ENCODE measurements at places on chromosomes 4 and X.
A peak's percentile ranks its signal among the peaks of the same experiment; 100 is the strongest.

- DNase-seq: no peak
Observed at GRCh38 chrX:1305411-1305810, 31.2 kb upstream of the IL3RA start.

DNA sequence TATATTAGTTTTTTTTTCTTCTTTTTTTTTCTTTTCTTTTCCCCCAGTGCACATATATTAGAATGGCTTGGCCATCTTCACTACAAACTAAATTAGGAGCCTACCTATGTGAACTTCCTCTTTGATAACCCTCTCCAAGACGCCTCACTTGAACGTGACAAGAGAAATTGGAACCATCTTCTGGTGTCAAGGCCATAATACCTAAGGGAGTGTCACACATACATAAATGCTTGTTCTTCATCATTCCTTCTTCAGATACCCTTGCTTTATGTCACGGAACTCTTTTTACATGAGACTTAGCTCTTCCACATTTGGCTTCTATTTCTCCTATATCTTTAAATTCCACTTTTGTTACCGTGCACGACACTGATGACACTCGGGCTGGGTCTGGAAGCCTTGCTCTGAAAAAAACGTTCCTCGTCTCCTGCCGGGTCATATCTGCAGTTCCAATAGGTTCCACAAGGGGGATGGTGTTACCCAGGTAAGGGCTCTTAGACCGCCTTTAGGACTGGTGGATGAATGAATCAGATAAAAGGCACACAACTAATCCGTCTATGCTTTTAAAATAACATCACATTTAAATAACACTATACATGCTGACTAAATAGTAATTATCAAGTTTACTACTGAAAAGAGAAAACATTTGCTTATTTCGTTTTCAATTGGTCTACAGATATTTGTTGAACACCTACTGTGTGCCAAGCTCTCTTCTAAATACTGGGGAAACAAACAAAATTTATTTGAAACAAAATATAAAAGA lies 19.9 kb downstream of the DGAT2L6 start:
- DNase-seq: peak; percentile 71

GRCh38 chr4:169005453-169006099 lies 4.5 kb downstream of the CBR4 start:
- no peak for DNase-seq

DNA sequence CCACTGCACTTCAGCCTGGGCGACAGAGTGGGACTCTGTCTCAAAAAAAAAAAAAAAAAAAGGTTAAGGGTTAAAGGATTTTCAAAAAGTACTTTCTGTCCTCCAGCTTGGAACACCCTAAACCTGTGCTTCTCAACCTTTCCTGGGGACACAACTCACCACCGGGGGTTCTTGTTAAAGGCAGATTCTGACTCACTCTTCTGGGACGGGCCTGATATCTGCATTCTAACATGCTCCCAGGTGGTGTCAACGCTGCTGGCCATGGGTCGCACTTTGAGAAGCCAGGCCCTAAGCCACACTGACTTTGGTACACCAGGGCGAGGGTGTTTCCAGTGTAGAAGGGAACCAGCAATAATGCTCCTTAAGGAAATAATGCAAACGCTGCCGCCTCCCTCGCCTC lies 46.1 kb downstream of the AFAP1 start:
- no peak for DNase-seq

DNA sequence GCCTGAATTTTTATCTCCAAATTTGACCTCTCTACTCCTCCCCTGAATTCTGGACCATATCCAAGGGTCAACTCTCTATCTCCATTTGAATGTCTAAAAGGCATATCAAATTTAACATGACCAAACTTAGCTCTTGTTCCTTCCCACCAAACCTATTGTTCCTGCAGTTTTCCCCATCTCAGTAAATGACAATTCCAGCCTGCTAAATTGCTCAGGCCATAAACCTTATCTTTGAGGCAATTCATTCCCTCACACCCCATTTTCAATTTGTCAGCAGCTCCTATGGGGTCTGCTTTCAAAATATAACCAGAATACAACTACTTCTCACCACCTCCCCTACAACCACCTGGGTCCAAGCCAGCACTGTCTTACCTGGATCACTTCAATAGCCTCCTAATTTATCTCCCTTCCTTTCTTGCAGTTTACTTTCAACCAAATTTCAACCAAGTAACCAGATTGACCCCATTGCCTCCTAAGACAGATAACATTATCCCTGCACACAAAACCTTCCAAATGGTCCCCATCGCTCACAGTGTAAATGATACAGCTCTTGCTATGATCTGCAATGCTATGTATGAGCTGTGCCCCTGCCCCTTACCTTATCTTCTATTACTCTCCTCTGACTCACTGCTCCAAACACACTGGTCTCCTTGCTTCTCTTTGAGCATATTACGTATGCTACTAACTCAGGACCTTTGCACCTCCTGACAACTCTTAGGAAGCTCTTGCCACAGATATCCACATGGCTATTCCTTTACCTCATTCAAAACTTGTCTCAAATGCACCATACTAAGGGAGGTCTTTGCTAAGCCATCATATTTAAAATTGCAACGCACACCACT lies 66.0 kb downstream of the CAMK2D start:
- no peak for DNase-seq

DNA sequence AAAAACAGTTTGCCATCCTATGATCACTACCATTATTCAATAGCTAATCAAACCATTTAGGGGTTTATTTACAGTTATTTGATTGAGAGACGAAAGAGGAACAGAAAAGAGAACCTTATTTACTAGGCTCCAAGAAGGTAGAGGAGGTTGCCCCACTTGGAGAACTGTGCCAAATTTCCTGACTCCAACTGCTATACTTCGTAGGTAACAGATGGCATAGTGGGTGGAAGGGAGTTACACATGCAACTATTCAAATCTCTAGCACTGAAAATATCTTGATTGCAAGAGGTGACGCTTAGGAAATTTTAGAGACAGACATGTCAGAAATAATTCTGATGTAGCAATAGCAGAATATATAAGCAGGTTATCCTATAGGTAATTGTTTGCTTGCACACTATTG lies 38.0 kb upstream of the TMPRSS11F start:
- no peak for DNase-seq

- DNase-seq: no peak
Observed at GRCh38 chr4:152571770-152572169, 35.9 kb upstream of the FBXW7 start.

GRCh38 chr4:94477227-94477626 lies 25.5 kb downstream of the PDLIM5 start:
- no peak for DNase-seq

DNA sequence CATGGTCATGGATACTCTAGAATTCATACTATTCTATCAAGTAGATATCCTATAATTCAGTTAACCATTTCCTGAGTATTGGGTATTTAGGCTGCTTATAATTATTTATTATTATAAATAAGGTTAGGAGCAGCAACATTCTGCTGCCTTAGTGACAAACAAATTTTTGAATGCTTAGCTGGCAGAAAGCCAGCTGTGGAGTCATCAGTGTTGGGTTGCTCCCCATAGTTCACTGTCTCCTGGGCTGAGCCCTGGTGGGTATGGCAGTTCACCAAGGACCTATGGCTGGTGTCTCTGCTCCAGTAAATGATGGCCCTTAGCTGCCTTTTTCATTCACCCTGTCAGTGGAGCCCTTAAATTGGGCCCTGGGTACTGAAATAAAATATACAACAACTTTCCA lies 61.8 kb downstream of the SMARCA5 start:
- DNase-seq: no peak

DNA sequence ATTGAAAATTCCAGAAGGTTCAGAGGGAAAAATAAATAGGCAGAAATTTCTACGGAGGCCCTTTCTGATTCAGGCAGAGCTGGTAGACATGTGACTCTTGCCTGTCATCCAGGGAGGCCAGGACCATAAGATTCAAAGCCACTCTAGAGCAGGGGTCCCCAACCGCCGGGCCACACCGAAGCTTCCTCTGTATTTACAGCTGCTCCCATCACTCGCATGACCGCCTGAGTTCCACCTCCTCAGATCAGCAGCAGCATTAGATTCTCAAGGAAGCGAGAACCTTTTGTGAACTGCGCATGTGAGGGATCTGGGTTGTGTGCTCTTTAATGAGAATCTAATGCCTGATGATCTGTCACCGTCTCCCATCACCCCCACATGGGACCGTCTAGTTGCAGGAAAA lies 72.2 kb downstream of the RWDD4 start:
- no peak for DNase-seq

- DNase-seq: no peak
Observed at GRCh38 chr4:165799384-165799815, 73.6 kb upstream of the TLL1 start.

- DNase-seq: no peak
Observed at GRCh38 chrX:46184749-46185148, 360.5 kb downstream of the ZNF674 start.

DNA sequence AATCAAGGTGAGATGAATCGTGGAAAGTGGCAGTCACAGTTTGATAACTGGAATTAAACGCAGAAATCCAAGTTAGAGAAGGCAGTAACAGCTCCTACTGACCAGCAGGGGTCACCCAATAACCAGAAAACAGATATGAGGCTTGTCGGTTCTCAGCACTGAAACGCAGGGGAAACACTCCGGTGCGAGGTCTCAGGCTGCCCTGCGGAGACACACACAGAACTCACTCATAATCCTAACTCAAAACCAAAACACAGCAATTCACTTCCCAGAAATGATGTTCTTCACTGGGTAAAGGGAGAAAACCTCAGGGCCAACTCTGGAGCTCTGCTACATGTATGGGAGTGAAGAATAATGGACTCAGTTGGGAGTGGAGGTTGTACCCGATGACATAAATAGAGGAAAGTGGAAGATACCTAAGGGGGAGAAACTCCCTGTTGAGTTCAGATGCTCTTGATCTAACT lies 384.4 kb downstream of the RAPGEF2 start:
- DNase-seq: peak; percentile 7

DNA sequence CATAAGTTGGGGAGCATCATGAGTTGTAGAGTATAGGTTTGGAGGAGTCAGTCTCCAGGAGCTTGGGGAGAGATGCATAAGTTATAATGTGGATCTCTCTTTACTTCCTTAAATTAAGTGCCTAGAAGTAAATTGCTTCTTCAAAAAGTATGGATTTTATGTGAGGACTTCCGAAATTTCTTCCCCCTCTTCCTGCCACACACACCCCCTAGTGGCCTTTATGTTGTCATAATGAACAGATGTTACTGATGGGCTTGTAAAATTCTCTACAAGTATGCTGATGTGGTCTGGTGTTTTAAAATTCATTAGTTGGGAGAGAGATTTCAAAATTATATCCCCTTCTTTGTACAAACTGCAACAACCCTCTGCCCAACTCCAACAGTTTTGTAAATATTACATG lies 2.3 kb upstream of the METTL14 start:
- no peak for DNase-seq

Measured in activated CD4-positive, alpha-beta T cell treated with anti-CD3 and anti-CD28 coated beads, Interleukin-2, amount 50 U/mL, for 48 hours (primary cell).